ENCODE measurements at places on chromosomes 16 and 17. TPM values are rescaled to one million over a fixed set of nuclear protein-coding genes. Genes with fewer than 3 reads are reported as not detected.

PGAP3 gene
- 32.9 TPM for total RNA-seq

FOXC2 gene
- total RNA-seq = 0.41 TPM

GRCh38 chr17:80716986-80717719 lies 172.5 kb downstream of the RPTOR start:
- DNase-seq = no peak

DNA sequence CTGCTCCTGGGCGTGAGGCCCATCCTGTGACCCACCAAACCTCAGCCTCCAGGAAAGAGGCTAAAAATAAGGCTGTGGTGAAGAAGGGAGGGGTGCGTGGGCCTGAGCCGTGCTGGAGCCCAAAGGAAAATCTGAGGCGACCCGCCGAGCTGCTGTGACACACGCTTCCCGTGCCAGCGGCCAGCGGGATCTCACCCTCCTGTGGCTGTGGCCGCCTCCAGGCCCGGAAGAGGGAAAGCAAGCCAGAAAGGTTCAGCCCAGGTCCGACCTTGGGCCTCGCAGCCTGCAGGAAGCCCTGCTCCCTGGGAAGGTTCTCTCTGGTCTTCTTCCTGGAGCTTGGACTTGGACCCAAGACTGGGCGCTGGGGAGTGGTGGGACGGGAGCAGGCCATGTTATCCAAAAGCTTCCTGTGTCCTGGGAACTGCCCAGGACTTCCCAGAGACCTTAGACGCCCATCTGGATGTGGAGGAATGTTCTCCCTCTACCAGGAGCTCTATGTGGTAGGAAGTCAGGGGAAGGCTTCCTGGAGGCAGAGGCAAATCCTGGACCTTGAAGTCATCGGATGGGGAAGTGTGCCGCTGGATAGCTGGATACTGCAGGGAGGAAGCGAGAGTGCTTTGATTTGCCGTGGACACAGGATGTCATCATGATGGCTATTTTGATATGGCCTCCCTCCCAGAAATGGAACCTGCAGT lies 11.4 kb downstream of the SPNS2 start:
- no peak for DNase-seq

DNA sequence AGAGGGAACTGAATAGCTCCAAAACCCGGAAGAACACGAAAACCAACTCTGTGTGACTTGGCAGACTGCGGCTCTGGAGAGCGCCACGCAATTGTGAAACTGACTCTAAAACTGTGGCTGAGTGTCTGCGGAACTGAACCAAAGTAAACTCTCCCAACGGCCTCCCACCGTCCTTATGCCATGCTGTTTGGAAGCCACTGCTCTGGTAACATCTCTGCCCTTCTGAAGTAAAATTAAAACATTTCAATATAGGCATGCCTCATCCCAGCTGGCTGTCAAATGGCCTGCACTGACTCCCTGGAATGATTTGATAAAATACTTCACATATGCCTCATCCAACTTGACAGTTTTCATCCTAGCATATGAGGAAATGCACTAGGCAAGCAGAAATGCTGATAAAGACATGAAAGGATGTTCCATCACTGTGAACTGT lies 70.2 kb downstream of the PARN start:
- DNase-seq = peak; percentile 30

- DNase-seq = no peak
Measured at GRCh38 chr17:50146927-50147665, 3.4 kb downstream of the PPP1R9B start.
